NCI-H774 (cell line): ENCODE measurements at places on chromosomes 5 and 9.

- DNase-seq = peak; percentile 90
Observed at GRCh38 chr5:126198531-126198930, 224.7 kb upstream of the GRAMD2B start.

DNA sequence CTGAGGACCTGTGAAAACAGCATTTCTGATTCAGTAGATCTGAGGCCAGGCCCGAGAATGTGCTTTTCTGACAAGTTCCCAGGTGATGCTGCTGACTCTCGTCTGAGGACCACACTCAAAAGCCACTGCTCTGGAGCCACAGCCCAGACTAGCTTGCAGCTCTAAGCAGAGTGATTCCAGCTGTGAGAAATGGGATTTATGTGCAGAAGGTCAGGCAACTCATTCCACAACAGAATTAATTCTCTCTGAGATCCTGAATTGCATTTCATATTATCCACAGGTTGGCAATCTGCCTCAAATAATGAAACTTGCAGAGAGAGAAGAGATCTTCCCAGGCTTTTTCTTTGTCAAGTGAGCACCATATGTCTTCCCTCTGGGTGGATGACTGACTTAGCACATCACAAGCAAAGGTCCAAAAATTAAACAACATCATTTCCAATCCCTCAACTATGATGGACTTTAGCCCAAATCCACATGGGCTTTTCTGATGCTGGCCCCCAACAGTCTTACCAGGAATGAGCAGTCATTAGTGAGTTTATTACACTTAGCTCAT lies 140.2 kb downstream of the ALDH1A1 start:
- no peak for DNase-seq

GRCh38 chr5:108637134-108637533 lies 110.6 kb upstream of the FER start:
- no peak for DNase-seq

- DNase-seq = no peak
Observed at GRCh38 chr9:138076650-138077009, 199.0 kb downstream of the CACNA1B start.

- DNase-seq = no peak
Observed at GRCh38 chr5:132050661-132051552, 9.5 kb upstream of the IL3 start.

DNA sequence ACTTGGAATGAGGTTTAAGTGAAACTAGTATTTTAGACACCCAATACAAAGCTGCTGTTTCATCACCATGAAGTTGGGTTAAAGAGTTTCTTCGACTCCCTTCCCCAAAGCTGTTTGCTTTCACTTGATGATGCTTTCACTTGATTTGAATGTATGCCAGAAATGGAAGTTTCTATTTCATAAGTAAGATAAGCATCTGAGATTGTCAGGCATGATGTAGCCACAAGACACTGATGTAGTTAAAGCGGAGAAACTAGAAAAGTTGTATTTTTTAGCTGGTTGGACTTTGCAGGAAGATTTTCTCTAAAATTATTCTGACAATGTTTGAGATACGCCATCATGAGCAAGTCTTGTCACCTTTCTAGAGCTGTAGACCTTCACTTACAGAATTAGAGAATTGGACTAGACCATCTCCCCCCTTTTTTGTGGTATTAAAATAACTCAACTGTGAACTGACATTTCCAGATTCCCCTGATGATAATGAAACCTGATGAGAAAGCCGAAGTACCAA lies 20.0 kb downstream of the MOCS2 start:
- DNase-seq = no peak

GRCh38 chr5:133728475-133728874 lies 116.1 kb upstream of the FSTL4 start:
- no peak for DNase-seq

GRCh38 chr5:71652349-71652748 lies 65.2 kb downstream of the MCCC2 start:
- no peak for DNase-seq

DNA sequence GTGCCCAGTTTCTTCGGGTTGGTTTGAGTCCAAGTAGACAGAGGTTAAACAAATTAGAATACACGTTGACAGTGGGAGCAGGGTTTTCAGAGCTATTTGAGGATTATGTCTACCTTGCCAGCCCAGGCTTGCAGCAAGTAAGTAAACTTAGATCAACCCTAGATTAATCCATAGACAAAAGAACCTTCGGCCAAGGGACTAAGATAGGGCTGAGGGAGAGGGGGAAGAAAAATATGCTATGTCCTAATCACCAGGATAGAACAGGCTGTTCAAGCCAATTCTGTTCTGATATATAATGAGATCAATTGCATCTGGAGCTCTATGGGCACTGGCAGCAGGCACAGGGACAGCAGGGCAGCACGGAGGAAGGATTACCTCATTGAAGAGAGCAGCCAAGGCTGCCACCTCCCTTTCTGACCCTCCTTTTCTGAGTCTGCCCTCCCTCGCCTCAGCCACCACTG lies 377.7 kb downstream of the PIK3R1 start:
- DNase-seq = no peak

GRCh38 chr9:33112094-33112493 lies 35.6 kb upstream of the SMU1 start:
- no peak for DNase-seq

DNA sequence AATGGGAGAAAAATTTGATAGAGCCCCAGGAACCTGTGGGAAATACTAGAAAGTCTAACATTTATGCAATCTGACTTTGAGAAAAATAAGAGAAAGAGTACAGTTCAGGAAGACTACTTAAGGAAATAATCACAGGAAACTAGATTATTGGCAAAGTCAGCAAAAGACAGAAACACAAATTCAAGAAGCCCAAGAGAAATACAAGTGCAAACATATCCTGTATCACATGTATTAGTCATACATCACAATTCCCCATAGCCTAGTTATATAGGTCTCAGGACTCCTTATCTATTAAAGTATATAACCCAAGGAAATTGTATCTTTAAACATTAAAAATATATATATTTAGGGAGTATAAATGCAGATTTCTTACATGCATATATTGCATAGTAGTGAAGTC lies 100.8 kb downstream of the HOMER1 start:
- no peak for DNase-seq

DNA sequence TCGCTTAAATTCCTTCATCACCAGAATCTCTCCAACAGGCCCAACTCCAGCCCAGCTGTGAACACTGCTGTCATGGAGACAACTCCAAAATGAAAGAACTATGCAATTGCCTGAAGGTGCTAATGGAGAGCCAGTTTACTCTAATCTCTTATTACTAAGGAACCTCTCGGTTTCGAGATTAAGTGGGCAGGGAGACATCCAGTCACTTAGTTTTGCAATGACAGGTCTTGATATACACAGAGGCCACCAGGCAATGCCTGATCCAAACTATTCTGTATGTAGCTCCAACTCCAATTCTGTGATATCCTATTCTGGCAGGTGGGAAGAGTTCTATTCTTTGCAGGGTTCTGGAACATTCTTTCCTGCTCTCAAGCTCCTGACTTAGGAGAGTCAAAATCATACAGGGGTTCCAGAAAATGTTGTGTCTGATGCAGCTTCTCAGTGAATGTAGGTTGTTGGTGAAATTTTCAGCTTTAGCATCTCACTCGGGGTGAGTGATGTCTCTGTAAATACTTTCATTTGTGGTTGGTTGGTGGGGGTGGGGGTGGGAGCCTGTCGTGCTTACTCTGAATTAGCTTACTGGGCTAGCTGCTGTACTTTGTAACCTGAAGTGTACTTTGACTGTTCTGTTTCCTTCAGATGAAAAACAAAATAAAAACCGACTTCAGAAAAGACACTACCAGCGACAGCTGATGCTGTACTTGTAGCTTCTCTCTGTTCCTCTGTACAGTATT lies 170.9 kb downstream of the PALM2AKAP2 start:
- DNase-seq = no peak

GRCh38 chr9:1490341-1491232 lies 440.4 kb downstream of the DMRT2 start:
- no peak for DNase-seq

DNA sequence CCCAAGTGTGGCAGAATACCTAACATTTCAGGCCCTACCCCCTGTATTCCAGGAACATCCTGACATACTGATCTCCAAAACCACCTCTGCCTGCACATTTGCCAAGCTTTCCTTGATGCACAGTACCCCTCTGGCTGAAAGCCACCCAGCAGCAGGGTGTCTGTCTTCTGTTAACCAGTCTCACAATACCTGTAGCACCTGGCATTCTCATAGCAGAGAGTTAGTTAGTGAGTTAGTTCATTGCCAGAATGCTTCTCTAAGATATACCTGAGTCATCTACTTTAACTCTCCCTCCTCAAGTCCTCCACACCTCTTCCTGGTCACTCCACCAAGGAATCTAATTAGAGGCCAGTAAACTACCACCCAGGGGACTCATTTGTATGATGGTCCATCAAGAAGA lies 46.1 kb upstream of the IL7R start:
- DNase-seq = no peak

GRCh38 chr9:95754533-95755420 lies 120.7 kb upstream of the ERCC6L2 start:
- DNase-seq = no peak

DNA sequence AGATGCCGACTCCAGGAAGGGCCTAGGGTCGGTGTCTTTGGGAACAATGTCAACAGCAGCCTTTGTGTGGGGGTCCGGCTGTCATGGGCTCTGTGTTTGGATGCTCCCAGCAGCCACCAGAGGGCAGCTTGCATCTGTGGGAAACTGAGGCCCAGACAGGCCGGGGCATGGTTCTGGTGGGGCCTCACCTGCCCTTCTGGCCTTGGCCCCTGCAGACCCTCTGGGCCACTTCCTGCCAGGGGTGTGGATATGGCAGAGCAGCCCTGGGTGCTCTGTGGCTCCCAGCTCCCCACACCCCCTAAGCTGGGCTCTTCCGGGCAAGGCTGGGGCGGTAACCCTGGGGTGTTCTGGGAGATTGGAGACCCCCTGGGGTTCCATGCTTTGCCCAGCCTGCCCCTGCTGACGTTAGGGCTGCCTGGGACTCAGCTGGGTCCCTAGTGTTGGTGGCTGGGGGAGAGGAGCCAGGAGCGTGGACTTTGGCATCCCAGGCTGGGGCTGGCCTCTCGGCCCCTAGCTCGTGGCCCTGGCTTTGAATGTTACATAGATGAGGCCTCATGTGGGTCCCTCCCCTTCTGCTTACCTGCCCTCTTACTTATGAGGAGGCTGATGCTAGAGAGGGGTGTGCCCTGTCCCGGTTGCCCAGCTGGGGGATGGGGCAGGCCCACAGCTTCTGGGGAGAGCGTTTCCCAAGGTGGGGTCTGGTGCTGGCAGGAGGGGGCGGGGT lies 38.3 kb downstream of the RXRA start:
- no peak for DNase-seq

DNA sequence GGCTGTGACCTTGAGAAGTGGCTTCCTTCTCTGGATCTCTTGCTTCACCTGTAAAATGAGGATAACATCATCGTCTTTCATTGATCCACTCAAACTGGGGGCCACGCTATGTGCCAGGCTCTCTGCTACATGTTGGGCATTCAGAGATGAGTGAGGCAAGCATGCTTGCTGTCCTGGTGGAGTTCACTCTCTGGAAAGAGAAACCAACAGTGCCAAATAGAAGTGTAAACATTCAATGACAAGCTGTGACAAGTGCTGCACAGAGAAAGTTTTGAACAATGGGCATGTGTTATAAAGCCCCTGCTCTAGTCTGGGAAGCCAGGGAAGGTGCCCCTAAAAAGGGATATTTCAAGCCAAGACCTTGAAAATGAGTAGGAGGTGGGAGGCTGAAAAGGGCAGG lies 50.9 kb upstream of the AFAP1L1 start:
- no peak for DNase-seq

DNA sequence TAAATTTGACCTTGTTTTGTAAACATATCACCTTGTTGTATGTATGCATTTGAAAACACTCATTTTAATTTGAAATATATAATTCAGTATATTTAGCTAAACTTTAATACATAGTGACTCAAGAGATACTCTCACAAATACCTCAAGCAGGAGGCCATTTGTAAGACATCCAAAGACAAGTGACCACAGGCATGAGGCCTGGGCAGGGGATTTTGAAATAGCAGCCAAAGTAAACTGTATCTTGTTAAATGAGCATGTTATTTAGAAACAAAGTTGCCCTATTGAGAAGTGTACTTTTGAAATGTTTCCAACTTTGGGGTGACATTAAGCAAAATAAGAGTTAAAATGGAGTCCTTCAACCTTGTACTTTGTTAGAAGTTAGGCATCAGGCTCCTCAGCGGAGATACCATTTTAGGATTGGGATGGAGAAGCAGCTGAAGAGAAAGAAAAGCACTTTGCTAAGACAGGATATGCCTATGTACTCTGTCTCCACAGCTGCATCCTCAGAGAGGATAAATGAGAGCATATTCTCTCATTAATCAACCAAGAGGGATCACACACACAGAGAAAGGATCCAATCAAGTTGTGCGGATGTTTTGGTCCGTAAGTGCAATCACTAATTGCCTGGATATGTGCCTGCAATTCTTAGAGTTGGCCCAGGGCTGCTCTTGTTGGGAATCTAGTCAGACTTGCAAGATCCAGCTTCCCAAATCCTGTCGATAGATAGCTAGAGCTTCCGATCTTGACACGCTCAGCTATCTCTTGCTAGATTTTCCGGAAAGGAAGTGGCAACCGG lies 157.5 kb upstream of the HAPLN1 start:
- DNase-seq = no peak

GRCh38 chr5:43078956-43079355 lies 38.8 kb upstream of the ANXA2R start:
- DNase-seq = no peak

GRCh38 chr5:68459093-68459809 lies 243.7 kb downstream of the PIK3R1 start:
- DNase-seq = peak; percentile 1

DNA sequence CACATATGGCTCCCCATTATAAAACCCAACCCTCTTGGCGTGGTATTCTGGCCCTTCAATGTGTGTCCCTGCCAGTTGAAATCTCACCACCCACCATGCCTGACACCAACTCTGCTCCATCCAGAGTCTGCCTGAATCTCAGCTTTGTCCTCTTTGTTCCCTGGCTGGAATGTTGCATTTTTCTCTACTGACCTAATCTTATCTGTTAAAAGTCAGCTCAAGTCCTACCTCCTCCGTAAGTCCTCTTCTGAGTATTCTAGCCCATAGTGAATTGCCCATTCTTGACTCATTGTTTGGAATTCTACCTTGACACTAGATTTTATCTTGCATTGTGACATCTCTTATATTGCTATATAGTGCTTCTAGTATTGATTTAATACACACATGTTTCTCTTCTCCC lies 207.1 kb upstream of the VLDLR start:
- DNase-seq = no peak

- DNase-seq = no peak
Observed at GRCh38 chr9:110059461-110059860, 148.5 kb downstream of the C9orf152 start.

DNA sequence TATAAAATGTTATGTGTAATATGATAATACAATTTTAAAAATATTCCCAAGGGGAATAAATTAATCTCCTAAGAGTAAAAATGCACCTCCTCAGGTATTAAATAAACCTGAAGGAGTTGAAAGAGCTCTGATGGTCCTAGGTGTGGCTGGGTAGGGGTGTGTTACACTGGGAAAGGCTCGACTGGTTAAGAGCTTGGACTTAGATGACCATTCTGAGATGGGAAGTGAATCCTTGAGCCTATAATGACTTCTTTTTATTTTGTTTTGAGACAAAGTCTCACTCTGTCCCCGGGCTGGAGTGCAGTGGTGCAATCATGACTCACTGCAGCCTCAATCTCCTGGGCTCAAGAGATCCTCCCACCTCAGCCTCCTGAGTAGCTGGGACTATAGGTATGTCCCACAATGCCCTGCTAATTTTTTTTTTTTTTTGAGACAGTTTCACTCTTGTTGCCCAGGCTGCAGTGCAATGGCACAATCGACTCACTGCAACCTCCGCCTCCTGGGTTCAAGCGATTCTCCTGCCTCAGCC lies 9.2 kb upstream of the HABP4 start:
- DNase-seq = no peak
